ENCODE measurements at places on chromosomes 1 and 21. TPM values are rescaled to one million over a fixed set of nuclear protein-coding genes. Genes with fewer than 3 reads are reported as not detected.

The LMOD1 gene
- total RNA-seq: not detected

The TRPM2 gene
- total RNA-seq: 21.6 TPM

The REG4 gene
- total RNA-seq: 1.2 TPM

The LCE1B gene
- not detected for total RNA-seq

The ARTN gene
- 0.40 TPM for total RNA-seq

The FAM72D gene
- 3.6 TPM for total RNA-seq

The UBXN11 gene
- 21.1 TPM for total RNA-seq

The LGALS8 gene
- 59.7 TPM for total RNA-seq

The LIPI gene
- total RNA-seq: not detected

The LCE2C gene
- total RNA-seq: not detected

The SMYD2 gene
- 15.6 TPM for total RNA-seq

The OR2T35 gene
- total RNA-seq: not detected

The FCRL1 gene
- not detected for total RNA-seq

The VANGL2 gene
- 0.08 TPM for total RNA-seq

The CRYBG2 gene
- 0.30 TPM for total RNA-seq

The GJA5 gene
- not detected for total RNA-seq

The GUCA2A gene
- total RNA-seq: not detected

The PLA2G5 gene
- total RNA-seq: not detected

The RCSD1 gene
- total RNA-seq: 20.6 TPM

The OPTC gene
- not detected for total RNA-seq

The GNL2 gene
- total RNA-seq: 137 TPM

The HEYL gene
- 0.05 TPM for total RNA-seq

Measured in activated T-cell treated with anti-CD3 and anti-CD28 coated beads, Interleukin-2, amount 50 U/mL, for 4 hours (primary cell).